Motor neuron (in vitro differentiated cells): ENCODE measurements at places on chromosomes 7 and 10.

DNA sequence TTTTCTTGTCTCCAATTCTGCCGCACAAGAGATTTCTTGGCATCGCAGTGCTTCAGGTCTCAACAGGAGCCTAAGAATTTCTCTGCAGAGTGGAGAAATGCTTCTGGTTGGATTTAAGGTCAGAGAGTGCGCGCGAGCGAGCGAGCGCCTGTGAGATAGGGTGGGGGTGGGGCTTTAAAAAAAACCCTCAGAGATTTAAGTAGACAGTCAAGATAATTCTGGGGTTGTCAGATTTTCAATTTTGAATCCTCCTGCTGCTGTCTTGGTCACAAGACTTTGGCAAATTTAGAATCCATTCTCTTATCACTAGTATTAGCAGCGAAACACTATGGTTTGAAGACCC, 49.7 kb downstream of the CPEB3 start:
- ATAC-seq = peak; percentile 21

DNA sequence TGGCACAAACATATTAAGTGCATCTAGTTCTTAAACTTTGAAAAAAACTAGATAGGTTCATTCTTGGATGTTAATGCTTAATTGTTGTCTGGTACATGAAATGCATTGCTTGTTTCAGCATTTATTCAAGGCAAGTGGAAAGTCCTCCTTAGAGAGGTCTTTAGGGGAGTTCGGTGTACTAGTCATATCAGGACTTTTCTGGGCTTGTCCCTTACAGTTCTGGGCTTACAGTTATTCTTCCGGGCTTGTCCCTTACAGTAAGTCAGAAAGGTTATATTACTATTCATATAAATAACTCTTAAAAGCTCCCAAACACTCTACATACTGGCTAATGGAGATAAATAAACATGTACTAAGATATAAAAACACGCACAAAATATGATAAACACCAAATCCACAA, 61.6 kb upstream of the MRLN start:
- ATAC-seq = no peak

DNA sequence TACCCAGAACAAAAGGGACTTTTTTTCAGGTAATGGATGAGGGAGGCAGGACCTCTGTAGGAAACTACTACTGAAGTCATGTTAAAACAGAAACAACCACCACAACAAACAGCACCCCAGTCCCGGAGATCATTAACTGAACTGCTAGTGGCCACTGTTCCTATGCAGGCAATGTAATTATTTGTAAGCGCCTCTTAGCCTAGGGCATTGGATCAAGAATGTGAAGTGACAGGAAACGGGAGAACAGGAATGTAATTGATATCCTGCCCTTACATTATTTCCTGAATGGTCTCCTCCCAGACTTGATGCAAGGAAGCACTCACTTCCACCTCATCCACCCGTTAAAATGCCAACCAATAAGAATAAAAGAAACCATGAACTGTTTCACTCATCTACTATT, 16.7 kb upstream of the GAD2 start:
- ATAC-seq = peak; percentile 39

DNA sequence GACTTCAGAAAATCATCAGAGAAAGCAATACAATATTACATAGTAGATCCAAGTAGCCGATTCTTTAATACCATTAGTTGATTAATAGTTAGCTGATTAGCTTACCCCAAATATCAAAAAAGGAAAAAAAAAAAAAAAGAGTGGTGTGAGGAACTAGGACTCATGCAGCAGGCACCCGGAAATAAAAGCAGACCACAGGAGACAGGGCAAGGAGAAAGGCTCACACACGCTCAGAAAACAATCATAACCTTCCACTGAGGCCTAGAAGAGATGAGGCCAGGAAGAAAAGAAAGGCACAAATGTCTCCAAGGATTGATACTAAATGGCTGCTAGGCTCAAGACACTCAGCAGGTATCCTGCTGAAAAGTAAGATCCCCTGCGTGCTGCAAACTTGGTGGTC, 25.9 kb downstream of the TRDMT1 start:
- ATAC-seq = no peak

- ATAC-seq = no peak
Observed at GRCh38 chr10:2731940-2732339, 335.4 kb upstream of the PFKP start.

GRCh38 chr10:127118034-127118433, 78.4 kb downstream of the INSYN2A start:
- ATAC-seq = no peak

DNA sequence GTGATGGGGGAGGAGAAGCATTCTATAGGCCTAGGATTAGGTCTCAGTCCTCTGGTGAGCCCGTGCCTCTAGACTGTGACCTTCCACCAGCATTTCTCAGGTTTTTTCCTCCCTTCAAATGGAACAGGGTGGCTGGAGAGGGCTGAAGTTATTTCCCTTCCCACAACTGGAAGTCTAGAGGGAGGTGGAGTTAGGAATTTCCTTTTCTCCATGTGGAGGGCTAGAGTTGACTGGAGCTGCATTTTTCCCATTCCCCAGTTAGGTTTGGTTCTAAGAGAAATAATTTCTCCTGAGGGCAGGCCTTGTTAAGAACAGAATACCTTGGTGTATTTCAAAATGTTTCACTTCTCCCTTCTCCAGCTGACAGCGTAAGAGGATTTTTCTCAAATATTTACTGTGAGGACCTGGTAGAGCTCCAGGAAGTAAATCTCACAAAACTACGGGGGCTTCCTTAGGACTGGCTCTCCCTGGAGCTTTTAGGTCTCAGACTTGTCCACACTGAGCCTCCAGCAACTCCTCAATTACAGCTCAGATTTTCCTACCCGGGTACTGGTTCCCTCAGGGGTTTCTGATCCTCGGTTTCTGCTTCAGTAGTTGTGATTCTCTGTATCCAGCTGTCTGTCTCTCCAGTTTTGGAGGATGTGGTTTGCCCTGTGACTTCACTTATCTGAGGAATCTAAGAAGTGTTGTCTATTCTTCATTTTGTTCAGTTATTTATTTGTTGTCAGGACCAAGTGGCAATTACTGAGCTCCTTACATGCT, 6.0 kb upstream of the REEP3 start:
- no peak for ATAC-seq
